Left colon (tissue), 2 donors: ENCODE measurements at places on chromosomes 16 and 17. TPM values are rescaled to one million over a fixed set of nuclear protein-coding genes. Genes with fewer than 3 reads are reported as not detected.

Gene GINS2
- total RNA-seq = 5.1 TPM

Gene CES3
- 203 TPM for total RNA-seq

Gene GALR2
- not detected for total RNA-seq

DNA sequence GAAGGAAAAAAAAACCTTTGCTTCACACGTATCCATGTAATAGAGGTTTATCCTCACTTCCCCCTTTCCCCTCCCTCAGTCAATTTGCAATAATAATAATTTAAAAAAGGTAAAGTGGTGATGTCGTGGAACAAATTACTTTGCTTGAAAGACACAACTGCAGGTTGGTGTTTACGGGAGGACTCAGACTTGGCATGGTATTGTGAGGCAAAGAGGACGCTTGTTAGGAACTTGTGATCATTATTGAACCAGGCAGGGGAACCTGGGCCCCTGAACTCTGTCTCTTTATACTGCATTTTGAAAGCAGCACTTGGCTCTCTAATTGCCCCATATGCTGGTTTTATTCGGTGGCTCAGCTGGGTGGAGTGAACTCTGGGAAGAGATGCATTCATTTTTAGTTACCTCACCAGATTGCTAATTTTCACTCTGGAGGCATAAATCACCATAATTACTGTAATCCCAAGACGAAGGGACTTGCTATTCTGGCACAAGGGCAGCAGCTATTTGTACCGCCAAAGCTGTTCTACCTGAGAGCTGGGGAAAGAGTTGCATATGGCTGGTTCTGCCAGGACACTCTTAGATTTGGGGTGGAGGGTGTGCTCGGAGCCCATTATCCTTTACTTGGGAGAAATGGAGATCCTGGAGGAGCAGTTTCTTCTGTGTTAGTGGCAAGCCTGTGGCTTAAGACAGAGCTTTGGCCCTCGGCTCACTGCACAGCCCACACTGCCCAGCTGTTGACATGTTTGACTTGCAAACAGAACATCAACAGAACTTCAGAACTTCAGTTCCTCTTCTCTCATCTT lies 5.7 kb upstream of the DHX8 start:
- DNase-seq = no peak

DNA sequence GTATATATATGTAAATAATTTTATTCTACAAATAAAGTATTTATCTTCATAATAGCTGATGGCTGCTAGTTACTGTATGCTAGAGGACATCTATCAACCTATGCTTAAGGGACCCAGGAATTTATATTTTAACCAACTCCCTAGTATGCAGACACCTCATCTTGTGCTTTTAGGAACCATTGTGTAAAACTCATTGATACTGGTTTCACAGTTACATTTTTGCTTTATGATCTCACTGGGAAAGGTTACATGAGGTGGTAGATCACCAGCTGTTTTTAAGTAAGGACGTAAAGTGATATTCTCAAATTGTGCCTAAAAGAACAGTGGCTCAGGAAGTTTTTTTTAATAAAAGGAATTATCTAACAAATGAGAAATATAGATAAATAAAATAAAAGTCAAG lies 56.4 kb downstream of the VMP1 start:
- no peak for DNase-seq

DNA sequence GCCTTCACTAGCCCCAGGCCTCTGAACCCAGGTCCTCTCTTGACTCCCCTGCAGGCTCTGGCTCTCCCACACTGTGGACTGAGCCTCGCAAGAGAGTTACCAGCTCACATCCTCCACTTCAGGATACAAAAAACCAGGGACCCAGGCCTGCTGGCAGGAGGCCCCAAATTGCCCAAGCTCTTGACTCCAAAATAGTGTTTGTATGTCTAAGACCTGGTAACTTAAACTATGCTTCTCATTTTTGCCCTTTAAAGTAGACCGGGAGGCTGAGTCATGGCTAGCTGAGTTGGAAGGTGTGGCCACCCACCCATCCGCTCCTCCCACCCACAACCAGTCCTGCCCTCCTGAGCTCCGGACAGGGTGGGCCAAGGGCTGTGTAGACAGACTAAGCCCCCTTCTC lies 250.0 kb downstream of the SOX9 start:
- DNase-seq = no peak

GRCh38 chr17:36498560-36499300 lies 12.2 kb downstream of the ZNHIT3 start:
- no peak for DNase-seq

DNA sequence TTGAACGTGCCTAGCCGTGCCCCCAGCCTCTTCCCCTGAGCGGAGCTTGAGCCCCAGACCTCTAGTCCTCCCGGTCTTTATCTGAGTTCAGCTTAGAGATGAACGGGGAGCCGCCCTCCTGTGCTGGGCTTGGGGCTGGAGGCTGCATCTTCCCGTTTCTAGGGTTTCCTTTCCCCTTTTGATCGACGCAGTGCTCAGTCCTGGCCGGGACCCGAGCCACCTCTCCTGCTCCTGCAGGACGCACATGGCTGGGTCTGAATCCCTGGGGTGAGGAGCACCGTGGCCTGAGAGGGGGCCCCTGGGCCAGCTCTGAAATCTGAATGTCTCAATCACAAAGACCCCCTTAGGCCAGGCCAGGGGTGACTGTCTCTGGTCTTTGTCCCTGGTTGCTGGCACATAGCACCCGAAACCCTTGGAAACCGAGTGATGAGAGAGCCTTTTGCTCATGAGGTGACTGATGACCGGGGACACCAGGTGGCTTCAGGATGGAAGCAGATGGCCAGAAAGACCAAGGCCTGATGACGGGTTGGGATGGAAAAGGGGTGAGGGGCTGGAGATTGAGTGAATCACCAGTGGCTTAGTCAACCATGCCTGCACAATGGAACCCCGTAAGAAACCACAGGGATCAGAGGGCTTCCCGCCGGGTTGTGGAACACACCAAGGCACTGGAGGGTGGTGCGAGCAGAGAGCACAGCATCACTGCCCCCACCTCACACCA lies 724 bp downstream of the GAA start:
- DNase-seq = no peak

- DNase-seq = no peak
Observed at GRCh38 chr16:30096862-30097563, 1.0 kb upstream of the YPEL3 start.

DNA sequence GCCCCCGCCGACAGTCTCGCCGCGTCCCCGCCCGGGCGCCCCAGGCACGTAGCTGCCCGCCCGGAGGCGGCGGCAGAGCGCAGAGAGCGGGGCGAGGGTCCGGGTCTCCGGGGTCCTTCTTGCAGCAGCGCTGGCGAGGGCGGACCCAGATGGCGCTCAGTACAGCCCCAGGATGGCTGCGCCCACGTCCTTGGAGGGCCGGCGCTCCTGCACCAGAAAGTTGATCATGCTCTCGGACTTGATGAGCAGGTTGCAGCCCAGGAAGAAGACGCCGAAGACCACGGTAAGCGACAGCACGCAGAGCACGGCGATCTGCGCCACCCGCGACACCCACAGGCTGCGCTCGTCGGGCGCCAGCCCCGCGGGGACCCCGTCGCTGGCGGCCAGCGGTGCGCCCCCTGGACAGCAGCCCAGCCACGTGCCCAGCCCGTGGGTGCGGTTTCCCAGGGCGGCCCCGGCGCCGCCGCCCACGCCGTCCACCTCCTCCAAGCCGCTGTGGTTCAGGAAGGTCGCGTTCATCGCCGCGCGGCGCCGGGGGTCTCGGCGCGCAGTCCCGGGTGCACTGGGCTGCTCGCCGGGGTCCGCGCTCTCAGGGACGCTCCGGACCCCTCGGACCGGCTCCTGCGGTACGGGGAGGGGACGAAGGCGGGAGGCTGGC lies 435 bp downstream of the RPRML start:
- no peak for DNase-seq

DNA sequence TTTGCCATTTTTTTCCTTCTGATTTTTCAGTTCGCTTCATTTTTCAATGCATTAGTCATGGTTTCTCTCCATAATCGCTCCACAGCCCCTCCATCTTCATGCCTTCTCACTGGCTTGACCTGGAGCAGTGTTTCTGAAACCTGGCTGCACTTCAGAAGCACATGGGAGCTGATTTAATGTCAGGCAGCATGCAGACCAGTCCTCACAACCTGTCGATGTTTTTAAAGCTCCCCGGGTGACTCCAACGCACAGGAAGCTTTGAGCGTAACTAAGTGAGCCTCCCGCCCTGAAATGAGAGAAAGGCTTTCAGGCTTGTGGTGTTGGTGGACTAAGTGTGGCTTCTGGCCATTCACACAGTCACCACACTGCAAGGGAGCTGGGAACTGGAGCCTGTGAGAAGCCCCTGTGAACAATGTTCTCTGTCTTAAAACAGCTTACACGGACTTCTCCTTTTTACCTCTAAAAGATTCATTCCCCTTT lies 16.8 kb upstream of the DRG2 start:
- no peak for DNase-seq

- no peak for DNase-seq
Observed at GRCh38 chr16:35754391-35755369, 2295.3 kb downstream of the TP53TG3F start.

DNA sequence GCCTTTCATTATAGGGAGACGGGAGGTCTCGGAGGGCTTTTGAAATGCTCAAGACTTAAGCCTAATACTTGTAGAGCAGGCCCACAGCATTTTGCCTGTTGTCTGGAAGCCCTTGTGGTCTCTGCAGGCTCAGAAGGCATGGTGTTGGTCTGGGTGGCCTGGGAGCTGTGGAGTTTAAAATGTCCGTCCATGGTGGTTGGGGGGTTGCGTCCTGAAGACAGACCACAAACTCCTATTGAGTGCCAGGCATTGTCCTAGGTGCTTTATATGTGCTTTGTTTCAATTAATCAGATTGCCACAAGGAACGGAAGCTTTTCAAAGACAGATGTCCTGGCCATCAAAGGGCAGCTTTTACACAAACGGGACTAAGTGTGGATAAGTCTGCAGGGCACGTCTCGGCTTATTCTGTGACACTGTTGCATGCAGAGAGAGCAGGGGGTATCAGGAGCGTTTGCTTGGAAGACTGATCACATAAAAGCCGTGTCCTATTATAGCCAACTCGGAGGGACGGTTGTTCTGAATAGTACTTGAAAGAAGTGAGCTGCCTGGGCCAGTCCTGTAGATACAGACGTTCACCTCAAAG lies 7.8 kb downstream of the NTN1 start:
- no peak for DNase-seq
